ENCODE measurements at places on chromosomes 16 and 17.

- DNase-seq = no peak
Observed at GRCh38 chr16:73369851-73370250, 321.9 kb upstream of the ZFHX3 start.

DNA sequence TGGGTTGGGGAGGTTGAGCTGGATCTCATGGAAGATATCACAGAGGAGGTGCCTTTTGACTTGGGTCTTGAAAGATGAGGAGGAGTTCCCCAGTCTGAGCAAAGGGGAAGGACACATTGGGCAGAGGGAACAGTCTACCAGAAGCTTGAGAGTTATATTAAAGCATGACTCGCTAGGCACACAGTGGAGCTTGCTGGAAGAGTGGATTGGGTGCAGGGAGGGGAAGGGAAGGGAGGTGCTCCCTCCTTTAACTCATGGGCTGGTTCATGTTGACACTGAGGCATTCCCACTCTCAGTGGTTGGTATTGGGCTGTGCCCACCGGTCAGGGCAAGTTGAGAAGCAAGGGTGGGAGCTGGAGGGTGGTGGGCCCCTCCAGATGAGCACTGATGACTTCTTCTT lies 5.9 kb downstream of the TMEM98 start:
- DNase-seq = no peak

DNA sequence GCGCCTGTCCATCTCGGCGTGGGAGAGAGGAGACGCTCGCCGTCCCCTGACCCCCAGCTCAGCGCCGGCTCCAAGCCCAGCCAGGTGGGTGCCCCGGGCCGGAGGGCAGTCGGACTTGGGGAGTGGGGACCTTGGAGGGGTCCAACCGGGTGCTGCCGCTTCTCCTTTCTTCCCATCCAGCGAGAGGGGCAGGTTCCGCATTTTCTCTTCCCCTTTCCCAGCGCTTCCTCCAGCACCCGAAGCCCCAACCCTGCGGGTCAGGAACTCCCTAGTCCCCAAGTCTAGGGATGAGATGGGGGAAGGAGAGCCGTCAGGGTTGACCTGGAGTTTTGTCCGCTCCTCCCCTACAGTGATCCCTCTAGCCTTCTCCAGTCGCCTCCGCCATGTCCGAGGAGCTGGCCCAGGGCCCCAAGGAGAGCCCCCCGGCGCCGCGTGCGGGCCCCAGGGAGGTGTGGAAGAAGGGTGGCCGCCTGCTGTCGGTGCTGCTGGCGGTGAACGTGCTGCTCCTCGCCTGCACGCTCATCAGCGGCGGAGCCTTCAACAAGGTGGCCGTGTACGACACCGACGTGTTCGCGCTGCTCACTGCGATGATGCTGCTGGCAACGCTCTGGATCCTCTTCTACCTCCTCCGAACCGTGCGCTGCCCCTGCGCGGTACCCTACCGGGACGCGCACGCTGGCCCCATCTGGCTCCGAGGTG lies at the start of gene OTOP2:
OTOP2 (plus strand) TSS at position 24 of the 699 bp plus-strand sequence; CDS start at position 384, 360 bp downstream.
- no peak for DNase-seq

GRCh38 chr17:31674717-31675349 lies 184.2 kb downstream of the COPRS start:
- DNase-seq = peak; percentile 45

GRCh38 chr16:72821185-72821950 lies 226.6 kb downstream of the ZFHX3 start:
- DNase-seq = no peak

GRCh38 chr16:84724606-84725309 lies 25.0 kb downstream of the USP10 start:
- no peak for DNase-seq

- DNase-seq = no peak
Observed at GRCh38 chr17:21211825-21212479, 2.0 kb downstream of the TMEM11 start.

- DNase-seq = no peak
Observed at GRCh38 chr16:23371368-23371767, 69.3 kb downstream of the SCNN1B start.

- DNase-seq = no peak
Observed at GRCh38 chr17:52604105-52604504, 445.6 kb upstream of the CA10 start.

DNA sequence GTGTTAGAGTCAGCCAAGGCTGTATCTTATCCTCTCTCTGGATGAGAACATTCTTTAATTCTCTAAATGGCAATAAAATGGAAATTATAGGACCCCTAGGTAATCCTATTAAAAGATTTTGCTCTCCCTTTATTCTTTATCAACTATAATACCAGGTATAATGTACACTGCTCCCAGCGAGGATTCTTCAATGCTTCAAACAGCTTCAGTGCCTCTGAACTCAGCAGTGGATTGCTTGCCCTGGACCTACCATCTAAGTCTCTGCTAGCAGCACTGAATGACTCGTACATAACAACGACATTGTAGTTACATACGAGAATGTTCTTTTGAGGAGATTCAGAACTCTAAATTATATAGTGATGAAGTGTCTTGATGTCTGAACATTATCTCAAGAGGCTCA lies 3.7 kb upstream of the OR3A2 start:
- no peak for DNase-seq

DNA sequence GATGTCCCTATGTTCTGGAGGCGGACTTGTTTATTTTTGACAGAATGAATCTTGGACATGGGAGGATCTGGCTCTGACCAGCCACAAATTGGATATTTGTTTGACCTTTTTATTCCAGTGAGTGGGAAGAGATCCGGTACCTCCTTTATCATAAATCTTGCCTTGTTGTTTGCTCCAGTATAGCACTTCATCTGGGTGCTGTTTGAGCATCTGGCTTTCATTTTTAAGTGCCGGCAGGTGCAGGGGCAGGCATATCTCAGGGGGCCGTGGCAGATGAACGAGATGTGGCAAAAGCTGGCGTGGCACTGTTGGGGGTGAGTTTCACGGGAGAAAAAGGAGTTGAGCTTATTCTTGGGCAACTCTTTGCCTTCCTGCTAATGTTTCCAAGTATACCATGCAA lies 37.8 kb downstream of the MSI2 start:
- DNase-seq = no peak

DNA sequence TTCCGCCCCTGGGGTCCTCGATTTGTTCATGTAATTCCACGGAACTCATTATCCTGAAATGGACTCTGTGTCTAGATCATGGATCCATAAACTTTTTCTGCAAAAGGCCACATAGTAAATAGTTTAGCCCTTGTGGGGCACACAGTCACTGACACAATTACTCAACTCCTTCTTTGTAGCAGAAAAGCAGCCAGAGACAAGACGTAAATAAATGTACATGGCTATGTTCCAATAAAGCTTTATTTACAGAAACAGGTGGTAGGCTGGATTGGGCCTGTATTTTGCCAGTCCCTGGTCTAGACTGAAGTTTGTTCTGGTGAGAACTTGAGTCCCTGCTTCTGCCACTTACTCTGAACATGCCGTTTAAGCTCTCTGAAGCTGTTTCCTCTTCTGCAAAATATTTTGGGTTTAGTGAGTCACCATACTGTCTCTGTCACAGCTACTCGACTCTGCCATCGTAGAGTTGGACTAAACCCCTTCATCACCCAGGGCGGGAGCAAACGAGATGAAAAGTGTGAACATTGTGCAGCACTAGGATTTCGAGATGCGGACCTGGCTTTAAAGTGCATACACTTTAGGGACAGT lies 61.9 kb upstream of the FOXF1 start:
- DNase-seq = no peak

GRCh38 chr17:8518326-8518725 lies 82.6 kb downstream of the NDEL1 start:
- DNase-seq = no peak

DNA sequence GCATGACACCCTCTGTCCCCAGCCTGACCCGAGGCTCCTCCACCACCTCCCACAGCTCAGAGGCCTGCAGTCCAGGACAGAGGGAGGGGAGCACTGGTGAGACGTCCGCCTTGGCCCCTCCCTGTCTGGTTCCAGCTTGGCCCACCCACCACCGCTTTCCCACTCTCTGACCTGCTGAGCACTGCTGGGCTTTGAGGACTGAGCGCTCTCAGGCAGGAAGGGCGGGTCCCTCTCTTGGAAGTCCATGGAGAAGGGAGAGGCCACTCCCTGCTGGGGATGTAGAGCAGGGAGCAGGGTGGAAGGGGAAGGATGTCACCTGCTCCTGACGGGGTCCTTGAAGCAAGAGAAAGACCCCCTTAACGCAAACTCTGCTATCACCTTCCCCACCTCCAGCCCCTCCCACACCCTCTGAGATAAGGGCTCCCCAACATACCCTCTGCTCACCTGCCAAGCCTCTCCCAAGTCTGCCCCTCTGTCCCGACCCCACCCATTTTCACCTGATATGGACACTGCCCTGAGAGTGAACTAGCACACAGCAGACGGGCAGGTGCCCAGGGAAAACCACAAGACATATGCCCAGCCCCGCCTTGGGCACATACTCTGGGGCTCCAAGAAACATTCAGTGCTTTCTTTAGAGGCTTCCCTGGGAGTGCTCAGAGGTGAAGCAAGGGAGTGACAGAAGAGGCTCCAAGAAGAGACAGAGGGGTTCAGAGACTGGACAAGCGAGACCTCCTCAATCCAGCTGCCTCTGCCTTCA lies 1.4 kb downstream of the OSBPL7 start:
- no peak for DNase-seq

- no peak for DNase-seq
Observed at GRCh38 chr17:75694536-75694935, 26.7 kb upstream of the ITGB4 start.

DNA sequence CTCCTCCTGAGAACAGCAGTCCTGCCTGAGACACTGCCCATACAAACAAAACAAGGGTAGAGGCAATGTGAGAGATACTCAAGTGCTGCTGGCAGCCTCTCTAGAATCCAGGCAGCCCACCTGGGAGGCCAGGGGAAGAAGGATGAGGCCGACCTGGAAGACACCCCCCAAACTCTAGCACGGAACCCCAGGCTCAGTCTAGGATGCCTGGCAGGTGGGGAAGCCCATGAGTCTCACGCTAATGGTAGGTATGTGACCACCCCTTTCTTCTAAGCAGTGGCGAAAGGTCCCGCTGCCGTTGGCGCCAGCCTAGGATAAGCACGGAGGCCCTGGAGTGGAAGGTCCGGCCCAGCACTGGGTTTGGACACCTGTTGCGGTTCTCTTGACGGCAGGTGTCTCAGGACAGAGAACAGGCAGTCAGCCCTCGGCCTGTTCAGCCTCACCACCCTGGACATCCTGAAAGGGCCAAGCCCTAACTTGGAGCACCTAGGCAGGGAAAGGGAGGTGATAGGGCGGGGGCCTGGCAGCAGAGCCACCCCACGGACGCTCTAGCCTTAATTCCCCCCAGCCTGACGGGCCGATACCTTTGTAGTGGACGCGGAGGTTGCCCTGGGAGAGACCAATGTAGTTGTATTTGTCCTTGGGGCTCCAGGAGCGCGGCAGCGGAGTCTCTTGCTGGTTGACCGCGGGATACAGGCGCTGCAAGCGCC lies 487 bp downstream of the RANBP10 start:
- DNase-seq = no peak

DNA sequence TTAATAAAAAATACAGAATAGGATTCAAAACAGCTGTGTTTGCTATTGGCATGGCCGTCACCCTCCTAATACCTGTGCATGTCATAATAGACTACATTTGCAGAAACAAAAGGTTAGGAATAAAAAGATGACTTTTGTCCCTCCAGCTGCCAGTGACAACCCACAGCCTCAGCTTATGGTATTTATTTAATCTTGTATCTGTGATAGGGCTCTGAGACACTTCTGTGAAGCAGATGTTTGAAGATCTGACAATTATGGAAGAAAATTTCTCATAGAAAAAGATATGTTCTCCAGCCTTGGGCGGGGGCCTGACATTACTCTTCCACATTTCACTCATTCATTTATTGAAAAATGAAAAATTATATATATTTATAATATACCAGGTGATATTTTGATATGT lies 62.2 kb downstream of the PITPNC1 start:
- no peak for DNase-seq

GRCh38 chr17:1446201-1446600 lies 9.8 kb downstream of the CRK start:
- DNase-seq = no peak

DNA sequence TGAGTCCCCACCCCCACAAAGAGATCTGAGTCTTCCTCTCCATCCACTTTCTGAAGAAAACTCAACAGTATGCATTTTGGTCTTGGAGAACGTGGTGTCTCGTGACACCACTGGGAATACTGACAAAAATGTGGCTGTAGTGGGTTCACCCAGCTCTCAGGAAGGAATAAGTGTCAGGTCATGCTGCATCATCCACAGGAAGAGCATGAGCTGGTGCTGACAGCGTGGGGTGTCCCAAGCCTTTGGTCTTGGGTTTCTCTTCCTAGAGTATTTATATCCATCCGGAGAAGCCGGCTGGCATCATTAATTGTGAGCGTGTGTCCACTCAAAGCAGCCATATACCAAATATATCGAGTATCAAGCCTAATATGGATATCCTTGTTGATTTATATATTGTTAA lies 55.9 kb downstream of the C17orf67 start:
- DNase-seq = no peak

- no peak for DNase-seq
Observed at GRCh38 chr17:42017866-42018200, 594 bp upstream of the DNAJC7 start.

DNA sequence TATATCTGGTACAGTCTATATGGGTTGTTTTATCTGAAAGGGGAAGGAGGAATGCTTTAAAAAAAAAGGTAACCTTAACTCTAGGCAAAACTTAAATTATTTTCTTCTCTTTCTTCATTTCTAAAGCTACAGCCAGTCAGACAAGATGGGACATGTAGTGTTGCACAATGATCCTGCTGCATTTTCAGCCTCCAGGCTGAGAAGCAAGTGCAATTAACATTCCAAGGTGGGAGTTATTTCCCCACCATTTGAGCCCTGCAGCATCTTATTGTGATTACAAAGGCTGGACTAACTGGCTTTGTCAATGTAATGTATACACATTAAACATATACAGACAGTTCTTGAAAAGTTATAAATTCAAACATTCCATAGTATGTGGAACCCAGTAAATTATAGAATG lies 22.6 kb upstream of the NF1 start:
- DNase-seq = no peak

DNA sequence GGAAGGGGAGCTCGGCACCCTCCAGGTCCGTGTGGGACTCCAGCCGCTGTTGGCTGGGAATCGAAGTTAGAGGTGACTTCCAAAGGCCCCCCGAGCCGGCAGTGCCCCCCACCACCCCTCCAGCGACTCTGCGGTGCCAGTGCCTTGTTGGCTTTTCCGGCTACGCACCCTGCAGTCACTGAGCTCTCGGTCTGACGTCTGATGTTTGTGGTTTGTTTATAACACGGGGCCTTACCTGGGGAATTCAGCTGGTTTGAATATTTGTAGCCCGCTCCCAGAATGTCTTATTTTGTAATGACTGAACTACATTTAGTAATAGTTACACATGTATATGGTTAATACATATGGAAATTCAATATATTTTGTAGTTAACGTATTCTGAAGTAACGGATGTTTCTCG lies 7.1 kb upstream of the BAIAP3 start:
- no peak for DNase-seq

GRCh38 chr16:11032000-11032921 lies 87.9 kb downstream of the CLEC16A start:
- DNase-seq = no peak

Measured in H54 (cell line).